ENCODE measurements at places on chromosomes 2 and 18.

- H3K36me3 ChIP-seq = peaks cover 27% of the 10 kb centered on the region
- H3K27ac ChIP-seq = no peak overlapping the region
- no peak overlapping the region for H3K4me3 ChIP-seq
- H3K4me1 ChIP-seq = no peaks in the 10 kb centered on the region
Measured at GRCh38 chr2:24269265-24269664, 91.1 kb downstream of the ITSN2 start.

GRCh38 chr2:11667194-11667593 lies 2.8 kb downstream of the NTSR2 start:
- no peak for DNase-seq
- H3K27ac ChIP-seq = no peak overlapping the region
- H3K4me1 ChIP-seq = peaks cover under 1% of the 10 kb centered on the region
- H3K4me3 ChIP-seq = no peak overlapping the region

DNA sequence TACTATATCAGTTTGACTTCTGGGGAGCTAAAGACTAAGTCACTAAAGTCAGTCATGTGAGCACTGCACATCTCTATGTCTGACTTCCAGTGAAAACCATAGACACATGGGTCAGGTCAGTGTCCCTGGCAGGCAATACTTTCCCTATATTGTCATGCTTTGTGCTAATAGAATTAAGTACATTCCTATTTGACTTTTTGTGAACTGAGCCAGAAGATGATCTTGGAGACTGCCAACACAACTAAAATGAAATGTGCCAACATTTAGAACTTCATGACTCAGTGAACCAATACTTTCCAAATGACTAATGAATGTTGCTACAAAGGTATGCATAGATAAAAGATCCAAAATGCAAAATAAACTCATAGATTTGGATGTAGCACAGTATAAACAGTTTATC lies 820.8 kb upstream of the FAM98A start:
- no peak overlapping the region for H3K27ac ChIP-seq
- DNase-seq = no peak
- no peaks in the 10 kb centered on the region for H3K4me1 ChIP-seq
- H3K4me3 ChIP-seq = no peak overlapping the region
- no peaks in the 10 kb centered on the region for H3K36me3 ChIP-seq

GRCh38 chr18:12531749-12532148 lies 124.0 kb downstream of the PRELID3A start:
- no peak overlapping the region for H3K4me3 ChIP-seq
- H3K36me3 ChIP-seq = no peaks in the 10 kb centered on the region
- no peaks in the 10 kb centered on the region for H3K4me1 ChIP-seq
- no peaks in the 10 kb centered on the region for H3K27me3 ChIP-seq
- no peak overlapping the region for H3K27ac ChIP-seq

GRCh38 chr2:221533299-221533698 lies 38.8 kb downstream of the EPHA4 start:
- H3K4me3 ChIP-seq = no peak overlapping the region
- H3K36me3 ChIP-seq = no peaks in the 10 kb centered on the region
- peaks cover 5% of the 10 kb centered on the region for H3K4me1 ChIP-seq
- no peak for DNase-seq
- no peak overlapping the region for H3K27ac ChIP-seq
